ENCODE measurements at places on chromosomes 2 and 18. TPM values are rescaled to one million over a fixed set of nuclear protein-coding genes. Genes with fewer than 3 reads are reported as not detected.

- DNase-seq = no peak
These were observed 807 bp upstream of the NEU4 start for GRCh38 chr2:241808051-241808720.

The ARHGAP25 gene
- total RNA-seq = 15.0 TPM

GRCh38 chr2:153811516-153811915 is 60.2 kb upstream of the GALNT13 start:
- no peak for DNase-seq

The POTEE gene
- total RNA-seq = not detected

DNA sequence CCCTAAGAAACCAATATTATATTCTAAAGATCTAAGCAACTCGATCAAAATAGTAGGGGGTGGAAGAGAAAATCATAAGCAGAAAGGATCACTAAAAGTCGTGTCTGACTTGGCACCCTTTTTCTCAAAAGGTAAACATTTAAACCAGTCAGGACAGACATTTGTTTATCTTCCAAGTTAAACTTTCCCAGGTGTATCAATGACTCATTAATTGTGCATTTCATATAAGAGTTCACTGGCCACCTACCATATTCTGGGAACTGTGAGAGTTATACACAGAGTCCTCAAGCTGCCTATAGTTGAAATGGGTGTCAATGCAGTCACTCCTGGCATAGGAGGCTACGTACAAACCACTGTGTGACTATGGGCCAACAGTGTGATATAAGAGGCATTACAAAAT is 4.8 kb upstream of the ACVR1 start:
- DNase-seq = no peak

DNA sequence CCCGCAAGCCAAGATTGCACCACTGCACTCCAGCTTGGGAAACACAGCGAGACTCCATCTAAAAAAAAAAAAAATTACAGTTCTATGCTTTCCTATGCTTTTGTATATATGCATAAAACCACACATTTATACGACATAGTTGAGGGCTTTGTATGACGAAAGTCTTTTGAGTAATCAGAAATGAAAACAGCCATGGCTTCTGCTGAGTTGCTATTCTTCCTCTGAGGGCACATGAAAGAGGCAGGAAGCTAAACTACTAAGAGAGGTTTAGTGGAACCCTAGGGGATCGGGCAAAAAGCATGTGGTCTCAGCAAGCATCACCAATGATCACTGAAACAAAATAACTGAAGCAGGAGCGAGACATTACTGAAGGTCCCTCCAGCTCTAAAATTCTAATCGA is 99.6 kb downstream of the ZAP70 start:
- no peak for DNase-seq

GRCh38 chr18:22334567-22334966 is 83.1 kb downstream of the CTAGE1 start:
- DNase-seq = no peak

GRCh38 chr18:77601567-77601966 is 351.9 kb downstream of the GALR1 start:
- no peak for DNase-seq

Data from omental fat pad (tissue), 4 donors.